Activated naive CD8-positive, alpha-beta T cell treated with anti-CD3 and anti-CD28 coated beads, Interleukin-2, amount 50 U/mL, for 16 hours (primary cell): ENCODE measurements at places on chromosomes 3 and 15.

GRCh38 chr15:95142531-95142930 lies 911.2 kb downstream of the MCTP2 start:
- no peak for DNase-seq

GRCh38 chr3:31353166-31353565 lies 179.6 kb upstream of the STT3B start:
- DNase-seq = no peak

DNA sequence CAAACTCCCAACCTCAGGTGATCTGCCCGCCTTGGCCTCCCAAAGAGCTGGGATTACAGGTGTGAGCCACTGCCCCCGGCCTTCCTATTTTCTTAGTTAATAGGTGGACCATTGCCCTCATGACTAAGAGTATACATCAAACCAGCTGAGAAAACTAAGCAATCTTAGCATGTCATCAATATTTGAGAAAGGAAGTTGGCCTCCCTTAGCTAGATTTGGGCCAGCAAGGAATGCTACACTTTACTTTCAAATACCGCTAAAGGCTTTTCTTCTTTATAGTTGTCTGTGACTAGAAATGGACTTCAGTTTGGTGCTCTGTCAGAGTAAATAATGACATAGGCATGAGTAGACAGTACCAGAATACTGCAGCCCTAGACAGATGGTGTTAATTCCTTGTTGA lies 199.3 kb downstream of the GAP43 start:
- DNase-seq = no peak

DNA sequence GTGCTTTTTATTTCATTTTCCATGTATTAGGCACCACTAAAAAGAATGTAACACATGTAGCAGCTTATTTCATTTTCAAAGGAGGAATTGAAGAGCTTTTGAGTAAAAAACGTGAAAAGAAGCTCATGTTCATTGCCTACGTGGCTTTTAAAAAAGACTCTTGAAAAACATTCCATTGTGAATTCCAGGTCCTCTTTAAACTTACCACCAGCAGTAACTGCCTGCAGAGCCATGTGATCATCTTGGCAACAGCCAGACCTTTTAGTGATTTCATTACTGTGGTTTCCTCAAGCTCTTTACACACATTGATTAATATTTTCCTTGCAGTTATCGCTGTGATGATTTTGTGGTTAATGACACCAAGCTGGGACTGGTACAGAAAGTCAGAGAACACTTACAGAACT lies 43.8 kb upstream of the FBXL22 start:
- DNase-seq = no peak

DNA sequence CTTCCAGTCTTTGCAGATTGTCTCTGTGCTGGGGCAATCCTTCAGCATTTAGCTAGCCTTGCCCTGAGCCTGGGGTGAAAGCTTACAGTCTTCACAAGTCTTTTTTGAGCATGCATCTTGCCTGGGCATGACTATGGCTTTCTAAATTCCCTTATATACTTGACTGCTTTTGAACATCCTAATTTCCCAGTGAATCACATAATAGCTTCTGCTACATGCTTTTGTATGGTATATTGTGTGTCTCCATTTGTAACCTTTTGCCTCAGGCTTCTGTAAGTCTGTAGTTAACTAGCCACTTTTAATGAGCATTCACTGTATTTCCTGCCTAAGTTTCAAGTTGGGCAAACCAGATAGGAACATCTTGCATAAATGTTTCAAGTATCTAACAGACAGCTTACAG lies 76.8 kb downstream of the CHCHD4 start:
- DNase-seq = no peak

- no peak for DNase-seq
Observed at GRCh38 chr3:16893618-16894200, 9.0 kb downstream of the PLCL2 start.

DNA sequence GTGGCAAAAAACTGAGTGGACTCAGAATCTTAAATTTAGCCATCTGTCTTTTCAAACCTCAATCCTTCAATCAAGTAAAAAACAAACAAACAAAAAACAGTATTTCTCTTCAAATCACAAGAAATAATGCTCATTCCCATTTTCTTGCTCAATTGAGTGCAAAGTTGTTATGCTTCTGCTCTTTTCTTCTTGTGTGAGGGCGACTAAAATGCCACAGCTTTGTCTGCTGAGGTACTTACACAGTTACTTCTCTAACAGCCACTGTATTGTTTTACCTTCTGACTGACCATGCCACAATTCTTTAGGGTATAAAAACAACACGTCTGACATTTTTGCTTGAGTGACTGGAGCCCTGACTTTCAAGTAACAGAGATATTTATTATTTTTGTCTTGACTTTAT lies 617.4 kb downstream of the NAALADL2 start:
- no peak for DNase-seq

DNA sequence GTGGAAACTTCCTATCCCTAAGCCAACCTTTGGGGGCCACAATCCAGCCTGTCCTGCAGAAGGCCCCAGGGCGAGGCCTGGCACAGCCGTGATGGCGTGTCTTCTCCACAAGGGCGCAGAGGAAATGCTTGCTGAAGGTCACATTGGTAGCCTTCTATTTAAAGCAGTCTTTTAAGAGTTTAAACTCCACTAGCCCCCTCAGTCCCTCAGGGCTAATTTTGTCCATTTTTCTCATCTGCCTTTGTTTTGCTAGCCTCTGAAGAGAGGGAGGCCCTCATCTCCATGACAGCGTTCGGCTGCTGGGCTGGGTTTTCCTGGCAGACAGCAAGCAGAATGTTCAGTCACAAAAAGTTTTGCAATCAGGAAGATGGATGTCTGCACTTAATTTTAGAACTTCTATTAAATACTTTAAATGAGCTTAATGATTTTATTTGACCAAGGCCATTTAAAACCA lies 40.8 kb downstream of the RARB start:
- DNase-seq = no peak

- no peak for DNase-seq
Observed at GRCh38 chr3:154872074-154872473, 208.0 kb upstream of the MME start.

DNA sequence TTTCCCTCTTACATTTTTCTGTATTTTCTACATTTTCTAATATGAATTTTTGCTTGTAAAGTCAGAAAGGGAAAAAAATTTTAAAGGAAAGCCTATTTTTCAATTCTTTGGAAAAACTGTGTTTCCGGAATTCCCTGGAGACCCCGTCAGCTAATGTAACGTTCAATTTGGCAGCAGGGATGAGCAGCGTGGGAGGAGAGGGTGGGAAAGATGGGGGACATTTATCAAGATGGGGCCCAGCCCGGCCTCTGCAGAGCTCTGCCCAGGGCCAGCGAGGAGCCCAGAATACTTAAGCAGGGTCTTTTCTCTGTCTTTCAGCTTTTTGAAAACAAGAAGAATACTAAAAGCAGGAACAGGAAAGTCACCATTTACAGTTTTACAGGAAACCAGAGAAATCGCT lies 129.0 kb downstream of the LRRK1 start:
- no peak for DNase-seq

DNA sequence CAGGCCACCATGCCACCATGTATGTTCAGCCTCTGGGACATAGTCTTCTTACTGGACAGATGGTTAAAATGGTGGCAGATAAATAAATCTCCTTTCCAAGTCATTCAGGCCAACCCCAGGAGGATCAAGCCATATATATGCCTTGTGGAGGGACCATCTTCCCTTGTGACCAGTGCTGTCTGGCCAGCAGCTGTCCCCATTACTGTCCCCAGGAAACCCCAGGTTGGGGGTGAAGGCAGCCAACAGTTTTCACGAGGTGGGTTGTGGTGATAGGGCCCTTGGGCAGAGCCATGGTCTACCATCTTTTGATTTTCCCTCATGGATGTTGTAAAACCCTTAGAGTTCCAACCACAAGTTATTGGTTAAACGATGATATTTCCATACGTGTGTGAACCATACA lies 48.7 kb upstream of the PCSK6 start:
- no peak for DNase-seq

GRCh38 chr3:155412904-155413303 lies 119.4 kb upstream of the STRIT1 start:
- no peak for DNase-seq
